ENCODE measurements at places on chromosomes 16 and 17.

GRCh38 chr17:80894726-80895125, 96.9 kb upstream of the CHMP6 start:
- no peak for DNase-seq

DNA sequence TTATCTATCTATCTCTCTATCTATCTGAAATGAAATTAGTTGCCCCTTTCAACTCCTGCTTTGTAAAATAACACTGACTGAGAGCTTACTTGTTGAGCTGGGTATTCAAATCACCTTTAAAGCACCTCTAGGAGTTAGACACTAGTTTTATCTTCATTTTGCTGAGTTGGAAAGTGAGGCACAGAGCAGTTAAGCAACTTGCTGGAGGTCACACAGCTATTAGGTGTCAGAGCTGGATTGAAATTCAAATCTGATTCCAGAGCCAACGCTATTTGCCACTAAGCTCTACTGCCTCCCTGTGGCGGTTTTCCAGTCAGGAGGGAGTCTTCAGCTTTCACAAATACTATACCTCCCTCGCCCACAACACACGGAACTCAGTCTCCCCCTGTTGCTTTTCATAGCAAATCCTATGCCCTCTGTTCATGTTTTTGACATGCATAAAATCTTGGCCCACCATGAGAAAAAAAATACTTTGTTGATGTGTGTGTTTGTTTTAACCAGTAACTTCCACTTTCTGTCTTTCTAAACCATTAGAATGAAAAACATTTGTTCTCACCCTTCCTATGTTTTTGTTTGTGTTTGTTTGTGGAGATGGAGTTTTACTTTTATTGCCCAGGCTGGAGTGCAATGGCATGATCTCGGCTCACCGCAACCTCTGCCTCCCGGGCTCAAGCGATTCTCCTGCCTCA, 74.8 kb upstream of the SMURF2 start:
- no peak for DNase-seq

DNA sequence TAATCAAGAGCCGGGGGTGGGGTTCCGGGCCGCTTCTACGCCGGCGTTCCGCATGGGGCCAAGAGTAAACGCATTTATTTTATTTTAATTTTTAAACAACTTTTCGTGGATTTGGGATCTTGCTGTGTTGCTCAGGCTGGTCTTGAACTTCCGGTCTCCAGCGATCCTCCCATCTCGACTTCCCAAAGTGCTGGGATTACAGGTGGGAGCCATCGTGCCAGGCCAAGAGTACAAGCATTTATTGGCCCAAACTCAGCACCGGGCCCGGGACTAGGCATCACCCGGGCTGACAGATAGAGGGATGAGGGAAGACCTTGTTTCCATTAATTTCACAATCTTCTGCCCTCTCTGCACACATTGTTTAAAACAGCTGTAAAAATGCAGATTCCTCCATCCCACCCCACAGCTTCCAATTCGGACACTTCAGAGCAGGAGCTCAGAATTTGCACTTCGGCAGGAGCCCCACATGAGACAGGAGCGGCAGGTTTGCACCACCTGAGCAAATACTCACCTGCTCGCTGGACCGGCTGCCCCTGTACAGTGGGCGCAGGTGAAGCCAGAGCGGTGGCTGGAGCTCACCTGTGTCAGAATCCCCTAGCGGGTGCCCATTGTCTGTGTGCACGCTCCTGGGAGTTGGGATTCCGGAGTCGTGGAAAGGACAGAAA, 663 bp upstream of the GINS2 start:
- DNase-seq: no peak

GRCh38 chr16:76371441-76371840, 94.2 kb downstream of the CNTNAP4 start:
- no peak for DNase-seq

GRCh38 chr17:49111934-49112333, 20.6 kb upstream of the B4GALNT2 start:
- no peak for DNase-seq

GRCh38 chr16:50555269-50555875, 7.2 kb downstream of the NKD1 start:
- no peak for DNase-seq

DNA sequence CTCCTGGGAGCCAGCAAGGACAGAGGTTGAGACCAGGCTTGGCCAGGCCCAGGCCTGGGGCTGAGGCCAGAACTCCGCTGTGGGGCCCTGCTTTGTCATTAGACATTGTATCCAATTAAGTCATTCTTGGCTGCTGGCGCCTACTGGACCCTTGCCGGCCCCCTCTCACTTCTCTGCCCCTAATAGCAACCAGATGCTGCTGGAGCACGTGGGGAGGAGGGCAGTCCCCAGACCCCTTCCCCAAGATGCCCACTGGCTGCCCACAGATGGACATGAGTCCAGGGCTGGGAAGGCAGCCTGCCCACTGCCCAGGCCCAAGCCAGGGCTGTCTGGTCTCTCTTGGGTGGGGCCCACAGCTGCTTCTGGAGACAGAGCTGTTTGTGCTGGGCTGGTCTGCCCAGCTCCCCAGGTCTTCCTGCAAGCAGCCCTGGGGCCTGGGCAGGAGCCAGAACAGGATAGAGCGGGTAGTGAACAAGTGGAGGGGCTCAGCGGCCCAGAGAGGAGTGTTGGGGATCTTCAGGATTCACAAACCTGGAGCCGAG, 7.8 kb downstream of the PLXDC1 start:
- DNase-seq: no peak

DNA sequence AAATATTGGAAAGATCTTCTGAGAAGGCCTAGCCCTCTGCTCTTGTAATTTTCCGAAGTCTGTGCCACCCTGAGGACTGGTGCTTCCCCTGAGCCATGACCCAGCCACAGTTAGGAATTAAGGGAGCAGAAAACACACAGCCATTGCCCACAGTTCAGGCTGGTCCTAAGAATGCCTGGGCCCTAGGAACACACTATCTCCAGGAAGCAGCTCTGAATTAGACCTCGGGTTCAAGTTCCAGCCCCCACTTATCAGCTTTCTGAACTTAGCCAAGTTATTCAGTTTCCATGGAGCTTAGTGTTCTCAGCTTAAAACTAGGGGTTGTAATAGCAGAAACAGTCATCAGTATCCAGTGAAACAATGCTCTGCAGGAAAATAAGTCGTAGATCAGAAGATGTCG, 56.0 kb downstream of the CDH13 start:
- no peak for DNase-seq

GRCh38 chr17:36593656-36594316, 2.1 kb downstream of the DHRS11 start:
- DNase-seq: no peak

GRCh38 chr17:53979991-53980390, 157.3 kb downstream of the KIF2B start:
- DNase-seq: no peak

- no peak for DNase-seq
These were observed 2.2 kb upstream of the MPG start for GRCh38 chr16:75580-76501.

GRCh38 chr16:30186782-30187555, 3.6 kb downstream of the CORO1A start:
- DNase-seq: no peak

GRCh38 chr17:55897301-55897700, 146.4 kb downstream of the PCTP start:
- DNase-seq: no peak

GRCh38 chr17:63552211-63552610, 1.9 kb downstream of the DCAF7 start:
- no peak for DNase-seq

DNA sequence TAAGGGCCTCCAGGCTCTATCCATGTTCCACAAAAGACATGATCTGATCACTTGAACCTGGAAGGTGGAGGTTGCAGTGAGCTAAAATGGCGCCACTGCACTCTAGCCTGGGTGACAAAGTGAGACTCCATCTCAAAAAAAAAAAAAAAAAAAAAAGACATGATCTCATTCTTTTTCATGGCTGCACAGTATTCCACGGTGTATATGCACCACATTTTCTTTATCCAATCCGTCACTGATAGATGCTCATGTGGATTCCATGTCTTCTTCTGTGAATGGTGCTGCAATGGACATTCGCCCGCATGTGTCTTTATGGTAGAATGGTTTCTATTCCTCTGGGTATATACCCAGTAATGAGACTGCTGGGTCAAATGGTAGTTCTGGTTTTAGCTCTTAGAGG, 124.4 kb downstream of the ANKRD11 start:
- no peak for DNase-seq

GRCh38 chr17:51124640-51125503, 4.2 kb upstream of the SPAG9 start:
- DNase-seq: no peak

- DNase-seq: no peak
These were observed 90.8 kb downstream of the MYO1D start for GRCh38 chr17:32786169-32786568.

DNA sequence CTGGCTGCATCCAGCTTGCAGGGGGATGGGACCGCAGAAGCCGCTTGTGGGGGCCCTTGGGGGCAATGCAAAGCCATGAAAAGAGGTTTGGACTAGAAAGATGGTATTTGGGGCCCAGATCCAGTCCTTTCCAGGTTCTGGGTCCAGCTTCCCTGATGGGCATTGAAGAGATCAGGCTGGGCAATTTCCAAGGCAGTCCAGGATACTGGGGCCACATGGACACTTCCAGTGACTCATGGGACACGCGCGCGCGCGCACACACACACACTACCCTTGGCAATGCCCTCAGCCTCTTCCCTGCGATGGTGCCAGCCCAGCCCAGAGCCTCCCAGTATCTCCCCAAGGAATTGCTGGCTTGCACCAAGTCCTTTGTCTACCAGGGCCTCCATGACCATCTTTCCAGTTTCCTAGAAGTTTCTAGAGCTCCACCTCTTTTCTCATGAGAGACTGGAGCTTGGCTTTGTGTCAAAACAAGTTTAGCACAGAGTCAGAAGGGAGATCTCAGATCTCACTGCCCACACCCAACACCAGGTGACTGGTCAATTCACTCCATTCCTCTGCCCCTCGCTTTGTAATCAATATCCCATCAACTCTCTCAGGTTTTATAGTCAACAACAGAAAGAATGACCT, 44.3 kb downstream of the WNT3 start:
- no peak for DNase-seq

GRCh38 chr17:58531122-58531521, 16.7 kb upstream of the MTMR4 start:
- no peak for DNase-seq

GRCh38 chr16:20849589-20850390, 43.5 kb downstream of the REXO5 start:
- DNase-seq: no peak

DNA sequence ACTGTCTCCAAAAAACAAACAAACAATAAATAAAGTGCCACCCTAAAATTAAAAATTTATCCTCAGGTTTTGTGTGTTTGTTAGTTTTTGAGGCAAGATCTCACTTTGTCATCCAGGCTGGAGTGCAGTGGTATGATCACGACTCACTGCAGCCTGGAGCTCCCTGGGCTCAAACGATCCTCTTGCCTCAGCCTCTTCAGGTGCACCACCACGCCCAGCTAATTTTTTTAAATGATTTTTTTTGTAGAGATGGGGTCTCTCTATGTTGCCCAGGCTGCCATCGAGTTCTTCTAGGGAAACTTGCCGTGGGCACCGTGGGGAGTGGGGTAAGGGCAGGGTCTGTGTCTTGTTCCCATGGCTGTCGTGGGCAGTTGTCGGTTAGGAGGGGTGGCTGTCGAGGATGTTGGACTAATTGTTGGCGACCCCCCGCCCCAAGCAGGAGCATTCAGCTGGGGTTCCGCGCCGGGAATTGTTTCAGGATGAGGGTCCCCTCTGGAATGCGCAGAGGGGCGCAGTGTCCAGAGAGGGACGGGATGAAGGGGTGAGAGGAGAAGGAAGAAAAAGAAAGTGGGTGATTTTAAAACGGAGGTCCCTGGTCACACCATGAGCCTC, 1.1 kb upstream of the RNF213 start:
- DNase-seq: no peak

DNA sequence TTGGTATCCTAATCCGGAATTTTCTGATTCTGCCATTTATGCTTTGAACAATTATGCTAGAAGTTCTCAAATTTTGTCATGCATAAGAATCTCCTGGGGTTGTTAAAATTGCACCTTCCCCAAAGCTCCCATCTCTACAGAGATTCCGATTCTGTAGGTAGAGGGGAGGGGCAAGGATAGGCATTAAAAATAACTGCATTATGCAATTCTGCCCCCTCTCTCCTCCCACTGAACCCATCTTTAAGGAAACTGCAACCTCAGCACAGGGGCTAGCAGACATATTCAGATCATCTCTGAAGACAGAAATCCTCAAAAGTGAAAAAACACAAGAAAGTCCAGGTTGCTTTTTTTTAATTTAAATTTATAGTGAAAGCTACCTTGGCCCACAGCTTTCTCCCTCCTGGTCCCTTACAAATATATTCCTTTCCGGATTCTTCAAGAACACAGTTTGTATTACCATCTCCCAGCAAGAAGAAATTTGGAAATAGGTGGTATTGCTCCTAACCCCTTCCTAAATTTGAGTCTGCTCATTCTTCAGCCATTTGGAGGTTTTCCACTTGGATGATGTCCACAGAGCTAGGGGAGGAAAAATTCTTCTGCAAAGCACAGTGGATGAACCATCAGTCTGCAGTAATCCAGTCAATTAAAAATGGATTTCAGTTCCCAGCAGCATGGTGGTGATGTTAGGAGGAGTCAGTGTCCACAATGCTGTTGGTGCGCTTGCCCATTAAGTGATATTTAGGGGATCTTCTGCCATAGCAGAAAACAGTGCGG, 67.7 kb downstream of the RBFOX1 start:
- no peak for DNase-seq

GRCh38 chr16:89765292-89765830, 44.0 kb downstream of the ZNF276 start:
- no peak for DNase-seq

- DNase-seq: no peak
These were observed 43.4 kb downstream of the MEOX1 start for GRCh38 chr17:43618276-43618675.

GRCh38 chr16:78505036-78505435, 405.6 kb downstream of the WWOX start:
- no peak for DNase-seq

GRCh38 chr17:50312308-50312707, 33.6 kb upstream of the XYLT2 start:
- no peak for DNase-seq

DNA sequence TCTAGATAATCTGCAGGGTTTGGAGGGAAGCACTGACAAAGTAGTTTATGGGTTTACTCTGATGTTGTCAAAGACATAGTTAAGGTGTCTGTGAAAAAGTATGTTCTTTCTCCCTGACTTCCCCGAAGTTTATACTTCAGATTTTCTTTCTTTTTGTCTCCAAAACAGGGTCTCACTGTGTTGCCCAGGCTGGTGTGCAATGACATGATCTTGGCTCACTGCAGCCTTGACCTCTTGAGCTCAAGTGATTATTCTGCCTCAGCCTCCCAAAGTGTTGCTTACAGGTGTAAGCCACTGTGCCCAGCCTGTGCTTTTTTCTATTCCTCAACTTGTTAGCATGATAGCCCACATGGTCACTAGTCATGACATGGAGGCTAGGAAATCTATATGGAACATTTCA, 20.9 kb downstream of the SF3B3 start:
- DNase-seq: no peak

DNA sequence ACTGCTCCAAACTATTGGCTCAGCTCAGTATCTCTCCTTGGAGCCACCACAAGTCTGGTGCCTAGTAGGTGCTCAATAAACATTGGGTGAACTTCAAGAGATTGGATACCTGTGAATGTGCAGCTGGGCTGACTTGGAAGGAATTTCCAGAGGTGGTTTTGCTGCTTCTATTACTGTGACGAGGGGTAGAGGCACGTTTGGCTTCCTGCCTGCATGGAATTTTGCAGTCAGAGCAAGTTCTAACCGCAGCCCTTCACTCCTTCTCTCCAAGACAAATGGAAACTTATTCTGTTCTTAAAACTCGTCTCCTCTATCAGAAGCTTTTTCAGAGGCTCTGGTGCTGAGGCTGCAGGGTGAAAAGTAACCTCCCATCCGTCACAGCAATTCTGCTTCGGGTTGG, 342.5 kb downstream of the CPPED1 start:
- no peak for DNase-seq
